ENCODE measurements at places on chromosomes 3 and 15. TPM values are rescaled to one million over a fixed set of nuclear protein-coding genes. Genes with fewer than 3 reads are reported as not detected.

ALPK3 gene
- 19.5 TPM for total RNA-seq

XCR1 gene
- not detected for total RNA-seq

GOLGA6L9 gene
- total RNA-seq = 0.51 TPM

MAGEF1 gene
- 11.6 TPM for total RNA-seq

MKRN2OS gene
- total RNA-seq = not detected

HERC2 gene
- total RNA-seq = 40.3 TPM

ZNF106 gene
- 30.5 TPM for total RNA-seq

SIDT1 gene
- total RNA-seq = not detected

LEKR1 gene
- total RNA-seq = 0.26 TPM

PLCD1 gene
- 13.2 TPM for total RNA-seq

PLS1 gene
- total RNA-seq = 0.38 TPM

KIAA1143 gene
- 15.4 TPM for total RNA-seq

KBTBD13 gene
- total RNA-seq = not detected

RTP3 gene
- total RNA-seq = not detected

SAMD7 gene
- total RNA-seq = not detected

DAZL gene
- not detected for total RNA-seq

GHRL gene
- total RNA-seq = 0.51 TPM

CCDC33 gene
- total RNA-seq = not detected

GPR62 gene
- total RNA-seq = under 0.01 TPM

ARHGEF26 gene
- 0.13 TPM for total RNA-seq

MORC1 gene
- not detected for total RNA-seq

CCR3 gene
- not detected for total RNA-seq

SMCO1 gene
- total RNA-seq = not detected

UNC13C gene
- total RNA-seq = not detected

PRTG gene
- 1.0 TPM for total RNA-seq

MESP2 gene
- total RNA-seq = not detected

CHL1 gene
- not detected for total RNA-seq

SLC22A13 gene
- total RNA-seq = under 0.01 TPM

SQOR gene
- 142 TPM for total RNA-seq

CKMT1A gene
- not detected for total RNA-seq

Data from dermis microvascular lymphatic vessel endothelial cell (primary cell).